ENCODE measurements at places on chromosomes 12 and 14.

DNA sequence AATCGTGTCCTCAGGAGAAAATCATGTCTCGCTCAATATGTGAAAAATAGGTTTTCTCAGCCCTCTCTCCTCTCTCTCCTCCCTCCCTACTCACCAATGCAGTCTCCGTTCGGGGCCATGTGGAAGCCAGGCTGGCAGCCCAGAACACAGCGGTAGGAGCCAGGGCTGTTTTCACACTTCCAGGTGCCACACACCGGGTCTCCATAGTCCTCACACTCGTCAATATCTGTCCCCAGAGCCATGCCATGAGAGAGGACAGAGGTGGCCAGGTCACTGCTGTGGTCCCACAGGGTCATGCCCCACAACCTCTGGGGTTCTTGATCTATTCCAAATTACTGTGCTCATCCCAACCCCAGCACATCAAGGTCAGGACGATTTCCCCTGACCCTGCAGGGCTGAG lies 13.5 kb downstream of the ISCA2 start:
- no peak for DNase-seq

DNA sequence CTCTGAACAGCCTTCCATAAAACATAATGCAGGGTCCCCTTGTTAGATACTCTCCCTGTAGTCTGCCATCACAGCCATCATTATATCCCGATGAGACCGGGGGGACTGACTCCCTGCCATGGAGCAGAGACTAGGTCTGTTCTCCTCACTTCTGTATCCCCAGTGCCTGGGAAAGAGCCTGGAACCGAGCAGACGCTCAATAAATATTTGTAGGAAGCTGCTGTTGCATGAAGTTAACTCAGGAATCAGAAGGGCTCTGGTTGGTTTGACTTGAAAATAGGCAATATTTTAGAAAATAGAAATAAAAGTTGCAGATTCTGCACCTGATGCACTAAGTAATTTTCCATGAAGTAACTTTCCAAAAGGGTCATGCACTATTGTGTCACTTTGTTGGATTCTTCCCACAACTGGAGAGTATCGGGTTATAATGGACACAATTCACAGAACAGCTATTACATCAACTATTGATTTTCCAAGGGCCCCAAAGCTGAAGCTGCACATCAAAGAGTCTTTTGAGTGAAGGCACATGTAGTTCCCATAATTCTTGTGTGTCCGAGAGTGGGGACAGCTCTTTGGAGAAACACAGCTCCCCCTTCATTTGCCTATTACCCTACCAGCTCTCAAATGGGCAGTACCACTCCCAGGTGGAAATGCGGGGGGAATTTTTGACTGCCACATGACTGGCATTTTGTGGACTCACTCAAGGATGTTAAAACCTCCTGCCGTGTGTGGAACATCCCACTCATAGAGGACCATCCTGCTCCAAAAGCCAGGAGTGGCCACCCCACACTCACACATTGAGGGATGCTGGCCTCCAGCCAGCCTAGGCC lies 18.8 kb downstream of the CLMN start:
- DNase-seq = no peak

GRCh38 chr12:63849106-63849620 lies 4.7 kb downstream of the SRGAP1 start:
- DNase-seq = no peak

DNA sequence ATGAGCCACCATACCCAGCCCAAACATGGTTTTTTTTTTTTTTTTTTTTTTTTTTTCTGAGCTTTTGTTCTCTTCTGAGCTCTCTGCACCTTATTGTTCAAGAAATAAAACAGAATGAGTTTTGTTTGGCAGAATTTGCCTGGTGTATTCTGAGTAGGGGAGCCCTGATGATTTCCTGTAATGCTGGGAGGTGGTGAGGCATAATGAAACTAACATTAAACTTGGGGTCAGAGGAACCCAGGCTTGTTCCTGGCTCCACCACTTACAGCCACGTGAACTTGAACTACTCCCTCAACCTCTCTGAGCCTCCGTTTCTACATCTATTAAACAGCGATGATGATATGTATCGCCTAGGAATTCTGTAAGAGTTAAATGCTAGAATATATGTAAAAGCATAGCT lies 276.3 kb upstream of the CRY1 start:
- DNase-seq = no peak

GRCh38 chr14:69716478-69717187 lies 50.3 kb upstream of the SRSF5 start:
- peak; percentile 66 for DNase-seq

DNA sequence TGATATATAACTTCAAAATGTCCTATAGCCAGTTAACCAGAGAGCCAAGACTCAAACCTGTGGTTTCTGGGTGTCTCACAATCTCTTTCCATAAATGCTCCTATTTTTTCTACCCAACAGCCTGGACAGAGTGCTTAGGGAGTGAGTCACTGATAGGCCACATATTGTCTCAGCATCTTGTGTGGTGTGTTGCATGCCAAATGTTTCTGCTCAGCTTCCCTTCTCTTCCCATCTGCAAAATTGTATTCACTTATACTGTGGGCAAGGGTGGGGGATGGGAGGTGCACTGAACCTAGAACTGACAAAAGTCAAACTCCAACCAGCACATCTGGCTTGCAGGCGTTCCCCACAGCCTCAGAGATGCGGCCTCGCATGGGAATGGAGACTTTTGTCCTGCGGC lies 123.3 kb downstream of the KCNA5 start:
- no peak for DNase-seq

GRCh38 chr12:42031847-42032564 lies 112.7 kb downstream of the GXYLT1 start:
- DNase-seq = no peak

- DNase-seq = no peak
Observed at GRCh38 chr12:49777800-49778748, 36.7 kb downstream of the TMBIM6 start.
